CD4-positive, alpha-beta T cell (primary cell): ENCODE measurements at places on chromosomes 4 and X.

- H3K4me3 ChIP-seq: peak overlapping the region; percentile 93
- H3K27ac ChIP-seq: no peak overlapping the region
- peaks cover 16% of the 10 kb centered on the region for H3K36me3 ChIP-seq
- DNase-seq: no peak
- H3K4me1 ChIP-seq: peaks cover 26% of the 10 kb centered on the region
- no peaks in the 10 kb centered on the region for H3K27me3 ChIP-seq
These were observed 1.5 kb downstream of the ABCE1 start for GRCh38 chr4:145099653-145100052.

- H3K4me1 ChIP-seq: no peaks in the 10 kb centered on the region
- DNase-seq: no peak
- no peaks in the 10 kb centered on the region for H3K36me3 ChIP-seq
- no peak overlapping the region for H3K4me3 ChIP-seq
- no peak overlapping the region for H3K27ac ChIP-seq
These were observed 6.0 kb upstream of the WDR13 start for GRCh38 chrX:48591255-48591791.

DNA sequence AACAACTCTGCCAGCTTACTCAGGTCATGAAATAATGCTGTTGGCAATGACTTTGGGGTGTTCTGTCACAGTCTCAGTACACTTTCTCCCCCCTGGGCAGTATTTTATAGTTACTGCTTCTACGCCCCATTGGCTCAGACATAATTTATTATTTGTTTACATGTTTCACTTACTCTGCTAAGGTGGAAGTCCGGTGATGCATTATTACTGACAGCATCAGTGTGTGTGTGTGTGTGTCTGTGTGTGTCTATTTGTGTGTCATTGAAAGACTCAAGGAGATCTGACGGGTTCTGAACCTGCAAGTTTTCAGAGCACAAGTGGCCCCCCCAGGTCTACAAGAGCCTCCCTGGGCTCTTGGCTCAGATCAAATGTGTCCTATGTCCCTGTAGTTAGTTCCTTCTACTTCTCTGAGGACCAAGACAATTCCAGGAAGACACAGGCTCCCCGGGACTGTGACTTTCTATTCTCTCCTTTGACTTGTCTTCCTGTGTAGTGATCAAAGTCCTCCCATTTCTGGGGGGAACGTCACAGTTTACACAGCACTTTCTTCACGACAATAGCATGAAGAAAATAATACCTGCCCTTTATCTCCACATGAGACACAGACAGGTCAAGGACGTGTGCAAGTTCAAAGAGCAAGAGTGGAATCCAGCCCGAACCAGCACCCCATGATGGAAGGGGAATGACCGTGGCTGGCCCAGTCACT lies 283.7 kb upstream of the GATB start:
- H3K27me3 ChIP-seq: no peaks in the 10 kb centered on the region
- no peak for DNase-seq
- H3K27ac ChIP-seq: no peak overlapping the region
- peaks cover 8% of the 10 kb centered on the region for H3K4me1 ChIP-seq
- H3K4me3 ChIP-seq: no peak overlapping the region

- no peaks in the 10 kb centered on the region for H3K27me3 ChIP-seq
- no peak overlapping the region for H3K27ac ChIP-seq
- DNase-seq: no peak
- H3K4me3 ChIP-seq: no peak overlapping the region
These were observed 28.4 kb upstream of the WDR1 start for GRCh38 chr4:10144966-10145365.

- no peak overlapping the region for H3K27ac ChIP-seq
- H3K4me3 ChIP-seq: no peak overlapping the region
- no peaks in the 10 kb centered on the region for H3K4me1 ChIP-seq
- DNase-seq: no peak
- no peaks in the 10 kb centered on the region for H3K36me3 ChIP-seq
- H3K27me3 ChIP-seq: no peaks in the 10 kb centered on the region
These were observed 7.8 kb downstream of the C4orf54 start for GRCh38 chr4:99649778-99650177.

DNA sequence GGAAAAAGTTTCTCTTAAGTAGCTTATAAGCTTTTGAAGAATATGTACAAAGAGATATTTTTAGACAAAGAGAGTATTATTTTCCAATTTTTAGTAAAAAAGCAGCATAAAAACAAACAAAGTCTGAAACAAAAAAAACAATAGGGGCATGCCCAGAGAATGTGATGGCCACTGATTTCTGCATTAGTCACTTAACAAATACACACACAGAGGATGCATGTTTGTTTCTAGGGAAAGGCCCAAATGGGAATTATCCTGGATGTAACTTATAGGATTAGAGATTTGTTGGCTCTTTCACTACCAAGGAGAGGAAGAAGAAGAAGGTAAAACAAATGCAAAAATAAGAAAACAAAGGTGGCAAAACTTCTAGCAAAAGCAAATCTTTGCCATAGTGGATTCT lies 95.9 kb upstream of the SCOC start:
- no peak for DNase-seq
- no peak overlapping the region for H3K4me3 ChIP-seq
- H3K4me1 ChIP-seq: no peaks in the 10 kb centered on the region
- H3K27ac ChIP-seq: no peak overlapping the region
- H3K36me3 ChIP-seq: no peaks in the 10 kb centered on the region
- H3K27me3 ChIP-seq: no peaks in the 10 kb centered on the region

DNA sequence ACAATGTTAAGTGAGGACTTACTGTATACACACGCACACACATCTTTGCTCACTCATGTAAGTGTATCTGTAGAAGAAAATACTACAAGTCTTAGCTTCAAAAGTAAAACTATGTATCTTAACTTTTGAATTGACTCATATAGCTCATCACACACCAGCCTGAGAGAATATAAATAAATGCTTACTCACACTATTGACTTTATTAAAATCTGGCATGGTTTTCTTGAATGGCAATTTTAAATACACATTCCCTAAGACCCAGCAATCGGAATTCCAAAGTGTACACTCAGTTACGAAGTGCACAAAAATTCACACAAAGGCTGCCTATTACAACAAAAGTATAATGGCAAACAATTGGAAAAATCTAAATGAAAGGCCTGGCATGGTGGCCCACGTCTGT lies 2.0 kb downstream of the ERCC6L start:
- H3K27me3 ChIP-seq: no peaks in the 10 kb centered on the region
- no peak overlapping the region for H3K4me3 ChIP-seq
- H3K36me3 ChIP-seq: no peaks in the 10 kb centered on the region
- peaks cover 8% of the 10 kb centered on the region for H3K4me1 ChIP-seq

DNA sequence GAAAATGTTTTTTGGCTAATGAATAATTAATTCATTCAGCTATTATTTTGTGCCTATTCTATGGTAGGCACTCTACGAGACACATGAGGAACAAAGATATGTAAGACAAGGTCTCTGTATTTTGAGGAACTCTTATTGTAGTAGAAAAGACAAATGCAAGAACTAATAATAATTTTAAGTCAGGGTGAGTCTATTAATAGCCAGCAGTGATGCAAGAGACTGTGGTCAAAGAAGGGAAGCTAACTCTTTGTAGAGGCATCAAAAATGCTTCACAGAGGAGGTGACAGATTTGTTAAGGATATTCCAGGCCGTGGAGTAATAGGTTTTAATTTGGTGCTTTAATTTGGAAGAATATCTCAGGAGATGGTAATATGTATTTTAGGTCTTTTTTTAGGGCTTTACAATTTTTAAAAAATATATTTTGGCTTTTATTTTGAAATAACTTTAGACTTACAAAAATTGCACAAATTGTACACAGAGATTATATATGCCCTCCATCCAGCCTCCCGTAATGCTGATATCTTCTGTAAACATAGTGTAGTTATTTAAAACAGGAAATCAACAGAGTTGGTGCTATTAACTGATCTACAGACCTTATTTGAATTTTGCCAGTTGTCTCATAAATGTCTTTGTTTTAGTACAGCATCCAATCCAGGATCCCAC lies 48.1 kb downstream of the DCLK2 start:
- H3K4me1 ChIP-seq: no peaks in the 10 kb centered on the region
- H3K36me3 ChIP-seq: no peaks in the 10 kb centered on the region
- no peak overlapping the region for H3K27ac ChIP-seq
- H3K27me3 ChIP-seq: no peaks in the 10 kb centered on the region
